ENCODE measurements at places on chromosomes 2 and 18.

GRCh38 chr2:55014962-55015939 lies 35.0 kb downstream of the RTN4 start:
- DNase-seq, result peak; percentile 15

DNA sequence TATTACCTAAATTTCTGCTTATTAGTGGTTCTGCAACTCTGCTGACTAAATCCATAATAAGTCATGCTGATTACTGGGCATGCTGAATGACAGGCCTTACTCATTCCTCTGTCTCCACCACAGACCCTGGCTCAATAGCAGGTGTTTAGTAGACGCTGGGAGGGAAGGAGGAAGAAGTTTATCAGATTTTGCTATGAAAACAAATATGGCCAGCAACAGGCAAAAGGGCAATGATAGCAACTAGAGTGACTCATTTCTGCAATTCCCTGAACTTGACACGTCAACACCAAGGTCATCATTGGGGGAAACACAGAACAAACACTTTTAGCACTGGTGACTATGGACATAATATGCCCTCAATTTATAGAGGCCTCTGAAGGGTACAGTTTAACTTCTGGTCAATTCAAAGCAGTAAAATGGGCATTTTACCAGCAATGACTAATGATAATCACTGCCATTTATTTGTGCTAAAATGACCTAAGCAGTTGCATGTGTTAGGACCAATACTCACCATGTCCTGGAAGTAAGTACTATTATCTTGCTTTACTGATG lies 35.2 kb downstream of the TMEM163 start:
- no peak for DNase-seq

GRCh38 chr18:43004421-43004820 lies 111.1 kb downstream of the RIT2 start:
- no peak for DNase-seq

DNA sequence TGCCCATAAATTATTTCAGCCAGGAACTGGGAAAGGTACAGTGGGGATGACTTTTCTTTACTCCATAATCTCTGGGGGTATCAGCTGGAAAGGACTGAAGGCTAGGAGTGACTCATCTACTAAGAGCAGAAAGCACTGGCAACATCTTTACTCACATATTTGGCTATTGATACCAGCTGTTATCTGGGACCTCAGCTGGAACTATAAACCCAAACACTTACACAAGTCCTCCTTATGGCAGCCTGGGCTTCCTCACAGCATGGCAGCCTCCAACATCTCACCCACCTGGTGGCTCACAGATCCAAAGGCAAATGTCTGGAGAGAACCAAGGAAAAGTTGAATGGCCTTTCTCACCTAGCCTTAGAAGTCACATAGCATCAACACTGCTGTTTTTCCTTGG lies 379.0 kb upstream of the RND3 start:
- no peak for DNase-seq

DNA sequence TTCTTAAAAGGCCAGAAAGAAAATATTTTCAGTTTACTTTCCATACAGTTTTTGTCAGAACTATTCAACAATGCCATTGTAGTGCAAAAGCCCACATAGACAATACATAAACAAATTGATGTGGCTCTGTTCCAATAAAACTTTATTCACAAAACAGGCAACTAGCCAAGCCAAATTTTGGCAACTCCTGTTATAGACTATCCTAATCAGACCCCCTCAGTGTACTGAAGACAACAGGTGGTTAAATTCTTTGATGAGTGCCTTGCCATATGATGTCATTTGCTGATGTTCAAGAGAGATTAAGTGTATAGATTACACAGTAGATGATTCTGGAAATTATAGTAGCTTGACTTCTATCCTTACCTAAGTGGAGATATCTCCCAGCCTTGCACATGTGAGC lies 83.4 kb downstream of the FANCL start:
- no peak for DNase-seq

DNA sequence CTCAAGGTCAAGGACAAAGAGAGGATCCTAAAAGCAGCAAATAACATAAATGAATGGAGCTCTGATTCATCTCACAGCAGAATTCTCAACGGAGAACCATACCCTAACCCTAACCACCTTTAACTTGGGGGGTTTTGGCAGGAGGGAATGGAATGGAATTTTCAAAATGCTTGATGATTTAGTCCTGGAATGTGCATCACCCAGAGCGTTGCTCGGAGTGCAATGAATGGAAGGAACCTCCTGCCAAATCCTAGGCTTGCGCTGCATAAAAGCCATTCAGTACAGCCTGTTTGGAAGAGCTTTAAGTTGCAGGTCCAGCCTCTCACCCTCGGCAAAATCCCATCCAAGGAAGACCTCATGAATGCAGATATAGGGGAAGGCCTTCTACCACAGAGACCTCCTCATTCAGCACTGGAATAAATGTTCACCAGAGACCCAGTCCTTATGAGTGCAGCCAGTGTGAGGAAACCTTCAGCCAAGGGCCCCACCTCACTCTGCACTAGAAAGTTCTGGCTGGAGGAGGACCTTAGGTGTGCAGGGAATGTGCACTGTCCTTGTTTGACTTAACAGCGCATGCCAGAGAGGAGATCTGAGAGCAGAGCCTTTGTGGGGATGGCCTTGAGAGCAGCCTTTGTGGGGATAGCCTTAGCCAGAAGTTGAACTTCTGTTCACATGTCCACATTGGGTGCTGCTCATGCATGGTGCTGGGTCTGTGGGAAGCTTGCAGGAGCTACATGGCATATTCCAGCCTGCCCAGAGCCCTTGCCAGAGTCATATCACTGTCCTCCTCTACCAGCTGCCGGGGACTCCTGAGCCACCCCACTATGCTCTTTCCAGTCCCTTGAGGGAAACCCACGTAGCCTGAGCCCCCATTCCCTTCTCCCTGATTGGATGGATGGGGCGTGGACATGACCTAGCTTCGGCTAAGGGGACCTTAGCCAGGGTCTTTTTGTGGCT lies 30.5 kb downstream of the ASB1 start:
- no peak for DNase-seq

- no peak for DNase-seq
These were observed 46.0 kb downstream of the TTC32 start for GRCh38 chr2:19855542-19856431.

- no peak for DNase-seq
These were observed 86.6 kb downstream of the WDSUB1 start for GRCh38 chr2:159199761-159200465.

All from C1 segment of cervical spinal cord (tissue), 14 donors.